Activated gamma-delta T cell treated with Interleukin-2 at 50 U/mL for 16 hours (primary cell): ENCODE measurements at places on chromosomes 3 and 15.

DNA sequence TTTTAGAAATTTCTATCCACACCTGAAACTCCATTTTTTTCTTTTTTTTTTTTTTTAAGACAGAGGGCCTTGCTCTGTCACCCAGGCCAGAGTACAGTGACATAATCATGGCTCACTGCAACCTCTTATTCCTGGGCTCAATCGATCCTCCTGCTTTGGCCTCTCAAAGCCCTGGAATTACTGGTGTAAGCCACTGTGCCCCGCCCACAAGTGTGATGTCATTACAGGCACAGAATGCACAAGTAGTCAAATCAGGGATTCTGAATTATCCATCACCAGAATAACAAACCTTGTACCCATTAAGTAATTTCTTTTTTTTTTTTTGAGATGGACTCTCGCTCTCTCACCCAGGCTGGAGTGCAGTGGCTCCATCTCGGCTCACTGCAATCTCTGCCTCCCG is 1.9 kb downstream of the UQCRC1 start:
- DNase-seq: no peak

- no peak for DNase-seq
These were observed 141.9 kb upstream of the THBS1 start for GRCh38 chr15:39438799-39439592.

DNA sequence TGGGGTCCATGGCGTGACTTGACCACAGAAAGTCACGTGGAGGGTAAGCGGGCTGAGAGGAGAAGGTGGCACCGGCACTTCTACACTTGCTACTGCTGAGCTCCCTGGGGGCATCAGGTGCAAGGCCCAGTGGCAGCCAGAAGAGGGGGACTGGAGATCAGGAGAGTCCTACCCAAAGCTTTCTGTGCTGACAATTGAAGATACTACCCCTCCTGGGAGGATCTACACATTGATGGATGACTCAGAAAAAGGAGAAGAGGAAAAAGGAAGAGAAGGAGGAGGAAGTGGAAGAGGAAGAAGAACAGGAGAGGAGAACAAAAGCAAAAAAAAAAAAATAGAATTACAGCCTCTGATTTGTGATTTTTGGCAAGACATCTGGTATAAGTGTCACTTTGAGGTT is 41.2 kb downstream of the MYO5C start:
- no peak for DNase-seq

DNA sequence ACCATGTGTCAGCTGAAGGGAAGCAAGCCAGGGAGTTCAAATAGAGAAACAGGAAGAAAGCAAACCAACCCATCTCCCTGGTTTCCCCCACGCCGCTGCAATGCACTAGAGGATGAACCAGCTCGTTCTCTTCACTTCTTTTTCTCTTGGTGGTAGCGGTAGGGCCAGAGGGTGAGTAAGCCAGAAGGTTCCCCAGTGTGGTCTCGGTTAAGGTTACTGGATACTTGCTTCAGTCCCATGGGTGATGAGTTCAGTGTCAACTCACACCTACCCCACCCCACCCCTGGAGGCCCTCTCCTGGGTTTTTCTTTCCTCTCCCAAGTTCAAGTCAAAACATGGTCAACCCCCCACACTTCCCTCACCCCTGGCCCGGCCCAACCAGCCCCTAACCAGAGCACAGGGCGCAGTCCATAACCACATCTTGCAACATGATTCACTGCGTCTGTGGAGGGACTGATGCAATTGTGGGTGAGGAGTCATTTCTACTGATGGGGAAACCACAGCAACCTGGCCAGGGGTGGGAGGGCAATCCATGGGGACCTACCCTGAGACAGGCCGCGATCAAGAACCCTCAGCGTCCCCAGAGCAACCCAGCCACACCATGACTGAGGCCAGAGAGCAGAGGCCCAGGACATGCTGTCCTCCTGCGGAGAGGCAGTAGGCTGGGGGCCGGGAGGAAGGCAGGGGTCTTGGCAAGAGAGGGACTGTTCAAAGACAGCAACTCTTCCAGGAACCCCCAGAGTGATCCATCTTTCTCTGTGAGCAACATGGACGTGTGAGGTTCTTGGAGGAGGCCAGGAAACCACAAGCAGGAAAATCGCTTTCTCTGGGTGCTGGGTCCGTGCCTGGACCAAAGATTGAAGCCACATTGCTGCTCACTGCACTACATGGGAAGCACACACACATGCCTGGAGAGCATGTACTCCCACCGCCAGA is 276.6 kb downstream of the UACA start:
- peak; percentile 64 for DNase-seq

DNA sequence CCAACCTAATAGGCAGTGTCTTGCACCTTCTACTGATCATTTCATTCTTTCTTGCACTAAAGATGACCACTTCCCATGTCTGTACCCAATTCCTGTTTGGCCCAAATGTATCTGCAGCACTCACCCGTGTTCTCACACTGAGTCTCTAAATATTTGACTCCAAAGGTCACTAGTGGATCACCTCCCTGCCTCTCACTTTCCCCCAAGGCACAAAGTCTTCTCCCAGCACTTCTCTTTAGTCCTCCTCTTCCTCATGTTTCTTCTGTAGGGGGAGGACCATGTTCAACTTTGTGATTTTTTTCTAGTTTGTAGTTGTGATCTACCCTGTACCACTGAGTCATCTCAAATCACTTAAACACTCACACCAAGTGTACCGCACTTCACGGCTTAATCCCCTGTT is 13.9 kb downstream of the NR1I2 start:
- no peak for DNase-seq

DNA sequence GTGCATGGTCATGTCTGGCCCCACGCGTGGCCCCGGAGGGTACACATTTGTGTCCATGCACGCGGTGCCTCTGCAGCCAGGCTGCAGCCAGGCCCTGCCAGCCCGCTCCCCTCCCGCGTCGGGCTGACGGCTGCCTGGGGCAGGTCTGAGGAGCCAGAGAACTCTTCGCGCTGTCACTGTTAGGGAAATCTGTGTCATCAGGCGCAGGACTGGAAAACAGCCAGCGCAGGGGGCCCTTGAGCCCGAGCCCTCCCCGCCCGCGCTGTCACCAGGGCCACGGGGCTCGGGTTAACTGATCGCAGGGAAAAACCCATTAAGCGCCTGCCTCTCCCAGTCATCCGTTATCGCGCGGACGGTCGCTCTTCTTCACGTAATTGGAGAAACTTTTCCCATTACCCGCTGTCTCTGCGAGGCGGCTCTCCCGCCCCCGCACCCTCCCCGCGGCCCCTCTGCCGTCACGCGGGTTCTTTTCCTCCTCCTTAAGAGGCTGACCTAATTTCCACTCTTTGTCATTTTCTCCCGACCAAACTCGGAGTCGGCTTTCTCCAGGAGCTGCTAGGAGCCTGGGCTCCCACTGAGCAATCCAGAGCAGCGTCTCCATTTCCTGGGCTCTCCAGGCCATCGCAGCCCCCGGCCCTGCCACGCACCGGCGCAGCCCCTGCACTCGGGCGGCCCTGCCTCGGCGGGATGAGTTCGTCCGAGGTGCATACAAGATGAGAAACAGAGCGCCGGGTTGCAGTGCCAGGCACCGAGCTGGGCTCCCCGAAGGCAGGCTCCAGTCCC is 57.5 kb upstream of the PRR23E start:
- DNase-seq: no peak

- no peak for DNase-seq
These were observed 39.6 kb upstream of the AKAP13 start for GRCh38 chr15:85340852-85341251.

GRCh38 chr15:94236608-94237007 is 5.2 kb downstream of the MCTP2 start:
- no peak for DNase-seq

GRCh38 chr3:115960799-115961198 is 337.5 kb downstream of the GAP43 start:
- no peak for DNase-seq

GRCh38 chr15:78565097-78565950 is at the start of gene CHRNA5:
TSS of gene CHRNA5 (plus strand) at chr15:78565520. CDS start at chr15:78565720, 200 bp downstream.
- peak; percentile 54 for DNase-seq

DNA sequence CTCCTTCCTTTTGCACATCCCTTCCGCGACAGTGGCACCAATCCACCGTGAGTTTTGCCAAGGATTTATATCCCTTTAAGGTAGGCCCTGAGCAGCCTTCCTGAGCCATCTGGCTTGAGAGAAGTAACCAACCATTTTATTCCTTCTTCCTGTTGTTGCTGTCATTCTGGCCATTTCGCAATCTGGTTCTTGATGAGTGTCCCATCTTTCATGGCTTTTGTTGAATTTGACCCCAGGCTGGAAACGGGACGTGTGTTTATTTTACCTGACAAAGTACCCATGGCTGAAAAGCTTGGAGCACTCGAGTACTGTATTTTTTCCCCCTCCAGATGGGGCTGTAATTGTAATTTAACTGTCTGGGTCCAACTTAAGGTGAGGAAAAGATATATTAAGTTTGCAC is 173.4 kb downstream of the WNT5A start:
- no peak for DNase-seq

DNA sequence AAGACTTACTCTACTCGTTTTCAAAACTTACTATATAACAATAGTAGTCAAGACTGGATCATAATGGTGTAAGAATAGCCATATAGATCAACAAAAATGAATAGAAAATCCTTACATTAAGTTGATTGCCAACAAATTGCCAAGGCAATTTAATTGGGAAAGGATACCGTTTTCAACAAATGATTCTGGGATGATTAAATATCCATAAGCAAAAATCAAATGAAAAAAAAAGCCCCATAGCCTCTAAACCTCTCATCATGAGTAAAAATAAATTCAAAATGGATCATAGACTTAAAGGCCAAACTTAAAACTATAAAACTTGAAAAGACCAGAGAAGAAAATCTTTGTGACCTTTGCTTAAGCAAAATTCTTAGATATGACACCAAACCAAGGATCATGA is 5.3 kb upstream of the SNRK start:
- no peak for DNase-seq

GRCh38 chr3:115857518-115858136 is 234.3 kb downstream of the GAP43 start:
- DNase-seq: no peak

- no peak for DNase-seq
These were observed 495.6 kb downstream of the IL5RA start for GRCh38 chr3:2614578-2614977.

- no peak for DNase-seq
These were observed 10.9 kb upstream of the CD200 start for GRCh38 chr3:112321867-112322652.

DNA sequence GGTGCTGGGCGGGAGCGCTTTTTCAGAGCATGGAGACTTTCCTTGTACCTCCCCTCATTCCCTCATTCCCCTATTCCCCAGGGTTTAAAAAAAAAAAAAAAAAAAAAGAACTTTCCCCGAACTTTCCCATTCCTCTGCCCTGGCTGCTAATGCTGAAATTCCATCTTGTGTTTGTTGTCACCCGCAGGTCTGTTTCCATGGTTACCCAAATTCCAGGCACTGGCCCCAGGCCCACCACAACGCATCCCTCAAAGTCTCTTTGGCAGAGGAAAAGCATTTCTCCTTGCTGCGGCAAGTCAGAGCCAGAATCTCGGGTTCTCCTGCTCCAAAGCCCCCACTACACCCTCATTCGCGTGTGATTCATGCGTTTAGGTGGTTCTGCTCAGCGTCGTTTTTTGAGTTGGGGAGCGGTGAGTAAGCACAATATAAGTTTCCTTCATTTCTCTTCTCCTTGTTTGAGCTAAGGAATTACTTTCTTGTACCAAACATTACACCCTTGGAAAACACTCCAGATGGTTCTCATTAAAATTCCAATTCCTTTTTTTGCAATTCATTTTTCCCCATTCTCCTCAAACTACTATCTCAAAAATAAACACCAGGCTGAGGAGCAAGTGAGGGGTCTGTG is 21.6 kb downstream of the ANAPC13 start:
- DNase-seq: no peak

DNA sequence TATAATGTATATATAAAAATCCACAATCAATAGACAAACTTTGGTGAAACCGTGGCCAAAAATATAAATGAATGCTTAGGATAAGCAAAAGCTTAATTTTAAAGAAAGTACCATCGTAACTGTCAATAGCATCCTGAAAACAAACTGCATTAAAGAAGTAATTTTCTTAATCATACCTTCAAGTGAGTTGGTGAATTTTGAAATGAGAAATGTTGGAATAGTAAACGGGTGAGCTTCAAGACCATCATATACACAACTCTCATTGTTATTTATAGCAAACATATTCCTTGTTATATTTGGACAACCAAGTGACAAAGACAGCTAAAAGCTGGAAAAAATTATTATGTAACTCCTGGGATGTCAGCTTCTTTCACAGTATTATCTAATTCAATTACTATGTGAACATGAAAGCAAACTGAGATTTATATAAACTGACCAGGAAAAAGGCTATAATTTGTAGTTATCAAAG is 3.7 kb downstream of the DAZL start:
- no peak for DNase-seq

DNA sequence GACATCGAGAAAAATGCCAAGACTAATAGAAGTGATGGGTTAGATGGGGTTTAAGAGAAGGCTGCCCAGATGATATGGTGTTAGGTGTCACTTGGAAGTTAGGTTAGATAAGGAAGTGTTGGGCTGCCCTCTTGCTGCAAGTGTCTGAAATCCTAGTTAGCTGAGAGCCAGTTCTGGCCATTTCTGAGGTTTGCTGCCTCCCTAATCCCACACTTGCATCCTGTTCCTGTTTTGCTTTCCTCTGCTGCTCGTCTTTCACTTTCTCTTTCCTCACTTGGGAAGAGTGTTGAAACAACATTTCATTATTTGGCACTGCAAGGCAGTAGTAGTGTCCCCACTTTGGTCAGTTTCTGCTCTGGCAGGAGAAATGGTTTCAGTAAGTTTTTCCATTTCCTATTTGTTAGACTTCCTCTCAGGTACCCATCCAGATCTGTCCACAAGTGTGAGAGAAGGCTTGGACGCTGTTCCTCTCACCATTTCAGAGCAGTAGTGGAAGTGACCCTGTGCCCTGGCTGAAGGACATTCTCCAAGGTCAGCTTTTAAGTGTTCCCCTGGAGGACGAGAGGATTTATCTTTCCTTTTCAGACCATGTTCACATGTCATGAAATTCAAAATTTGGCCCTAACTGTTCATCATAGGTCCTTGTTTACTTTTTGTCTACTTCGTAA is 93.3 kb downstream of the ADAMTSL3 start:
- no peak for DNase-seq

DNA sequence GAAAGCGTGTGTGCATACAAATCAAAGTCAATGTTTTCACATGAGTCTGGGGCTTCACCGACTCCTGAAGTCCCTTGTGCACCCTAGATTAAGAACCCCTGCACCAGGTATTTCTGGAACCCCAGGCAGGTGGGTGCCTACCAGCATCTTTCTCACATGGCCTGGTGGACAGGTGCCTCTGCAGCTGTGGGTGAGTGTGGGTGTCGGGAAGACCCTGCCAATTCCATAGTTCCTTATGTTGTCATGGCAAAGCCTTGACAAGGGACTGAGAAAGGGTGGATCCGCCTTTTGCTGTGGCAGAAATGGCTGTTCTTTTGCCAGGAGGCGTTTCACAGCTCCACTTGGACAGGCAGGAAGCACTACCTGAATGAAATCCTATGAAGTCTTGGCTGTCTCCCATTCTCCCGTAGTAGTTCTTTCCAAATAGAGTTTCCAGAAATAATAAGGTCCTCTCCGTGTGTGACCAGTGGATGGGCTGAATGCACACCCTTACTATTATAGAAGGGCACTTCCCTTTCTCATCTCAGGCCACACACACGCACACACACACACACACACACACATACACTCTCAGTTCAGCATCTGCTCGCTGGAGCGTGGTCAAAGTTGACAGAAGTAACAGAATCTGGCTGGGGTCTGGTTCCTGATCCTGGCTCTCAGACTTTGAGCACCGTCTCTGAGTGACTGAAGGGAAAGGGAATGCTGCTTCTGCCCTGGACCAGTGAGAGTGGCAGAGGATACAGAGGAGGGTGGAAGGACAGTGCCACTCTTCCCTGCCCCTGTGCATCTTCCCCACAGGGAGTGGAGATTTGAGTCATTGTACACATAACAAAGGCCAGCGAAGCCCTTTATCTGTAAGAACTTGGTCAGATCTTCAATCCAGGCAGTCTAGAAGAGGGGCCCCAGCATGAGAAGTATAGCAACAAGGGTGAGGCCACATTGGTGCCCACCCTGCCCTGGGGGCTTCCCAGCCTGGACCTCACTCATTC is 38.7 kb downstream of the PDIA5 start:
- no peak for DNase-seq
